Stimulated activated CD8-positive, alpha-beta memory T cell treated with anti-CD3 and anti-CD28 coated beads, Interleukin-15, amount 100 ng/mL, for 4 hours (primary cell): ENCODE measurements at places on chromosomes 4 and X.

GRCh38 chrX:15683193-15683592, 18.6 kb upstream of the CLTRN start:
- no peak for DNase-seq

DNA sequence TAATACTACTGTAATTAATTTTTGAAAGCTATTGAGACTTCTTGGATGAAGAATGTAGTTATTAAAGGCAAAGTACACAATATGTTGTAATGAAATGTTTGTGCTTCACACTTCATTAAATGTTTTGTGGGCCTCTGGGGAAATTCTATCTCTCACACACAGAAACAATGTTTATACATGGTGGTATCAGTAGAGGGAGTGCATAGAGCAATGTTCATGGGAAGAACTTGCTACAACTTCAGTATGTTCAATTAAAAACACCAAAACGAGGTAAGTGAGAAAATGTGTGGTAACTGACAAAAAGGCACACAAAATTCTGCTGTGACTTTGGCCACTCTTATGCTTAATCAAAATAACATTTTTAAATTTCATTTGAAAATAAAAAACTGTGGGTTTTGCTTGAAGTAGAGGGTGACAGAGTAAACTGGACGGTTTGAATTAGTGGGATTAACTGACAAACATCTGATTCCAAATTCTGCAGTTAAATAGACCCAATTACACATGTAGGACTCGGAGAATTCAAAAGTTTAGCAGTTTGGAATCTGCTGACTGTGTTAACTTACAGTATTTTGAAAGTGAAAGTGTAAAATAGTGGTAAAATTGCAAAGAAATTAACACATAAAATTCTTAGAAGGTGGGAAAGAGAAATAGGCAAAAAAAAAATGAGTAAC, 111.4 kb upstream of the TTC29 start:
- DNase-seq: no peak

- no peak for DNase-seq
Observed at GRCh38 chr4:88698519-88698918, 890 bp upstream of the NAP1L5 start.

DNA sequence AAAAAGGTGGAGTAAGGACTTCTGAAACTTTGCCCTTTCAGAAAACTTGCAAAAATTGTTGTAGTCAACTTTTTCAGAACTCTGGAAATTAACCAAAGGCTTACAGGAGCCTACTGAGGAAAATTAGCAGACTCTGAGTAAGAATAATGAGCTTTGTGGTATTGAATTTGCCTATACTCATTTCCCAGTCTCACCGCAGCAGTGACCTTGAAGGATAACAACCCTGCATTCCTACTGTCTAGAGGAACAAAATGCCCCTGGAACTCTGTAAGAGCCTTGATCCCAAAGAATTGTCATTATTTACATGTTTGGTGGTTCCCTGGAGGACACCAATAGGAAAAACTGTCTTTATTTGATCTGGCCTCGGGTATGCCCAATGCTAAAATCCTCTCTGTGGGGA, 57.9 kb downstream of the MND1 start:
- no peak for DNase-seq

GRCh38 chr4:108586778-108587177, 33.6 kb upstream of the RPL34 start:
- DNase-seq: no peak

DNA sequence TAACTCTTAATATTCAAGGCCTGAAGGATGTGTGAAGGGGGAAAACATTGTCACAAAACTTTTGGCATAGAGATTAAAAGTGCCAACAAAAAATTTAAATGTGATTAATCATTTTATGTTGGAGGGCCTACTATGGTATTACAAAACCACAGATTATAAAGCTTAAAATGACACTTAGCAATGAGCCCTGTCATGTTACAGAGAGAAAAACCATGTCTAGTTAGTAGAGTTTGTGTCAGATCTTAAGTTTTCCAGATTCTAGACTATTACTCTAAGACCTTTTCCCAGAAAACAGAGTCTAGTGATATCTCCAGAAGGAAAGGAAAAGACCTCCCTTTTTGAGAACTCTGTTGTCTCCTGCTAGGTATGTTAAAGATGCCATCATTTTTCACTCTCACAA, 239.1 kb upstream of the DKK2 start:
- DNase-seq: no peak

GRCh38 chrX:11059933-11060332, 51.2 kb upstream of the HCCS start:
- no peak for DNase-seq

DNA sequence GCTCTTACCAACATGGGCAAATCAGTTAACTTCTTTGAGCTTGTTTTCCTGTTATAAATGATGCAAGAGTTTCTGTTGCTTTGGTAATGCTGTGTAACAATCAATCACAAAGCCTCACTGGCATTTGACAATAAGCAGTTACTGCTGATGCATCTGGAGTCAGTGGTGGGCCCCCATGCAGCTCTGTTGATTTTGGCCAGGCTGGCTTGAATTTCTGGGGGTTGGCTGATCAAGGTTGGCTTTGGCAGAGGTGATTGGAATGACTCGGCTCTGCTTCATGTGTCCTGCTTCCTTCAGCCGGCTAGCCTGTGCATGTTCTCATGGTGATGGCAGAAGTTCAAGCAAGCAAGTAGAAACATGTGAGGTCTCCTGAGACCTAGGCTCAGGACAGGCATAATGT, 90.4 kb downstream of the PHEX start:
- no peak for DNase-seq

- no peak for DNase-seq
Observed at GRCh38 chr4:5852523-5853202, 40.2 kb downstream of the CRMP1 start.

GRCh38 chrX:100417681-100418080, 7.6 kb upstream of the PCDH19 start:
- DNase-seq: no peak

DNA sequence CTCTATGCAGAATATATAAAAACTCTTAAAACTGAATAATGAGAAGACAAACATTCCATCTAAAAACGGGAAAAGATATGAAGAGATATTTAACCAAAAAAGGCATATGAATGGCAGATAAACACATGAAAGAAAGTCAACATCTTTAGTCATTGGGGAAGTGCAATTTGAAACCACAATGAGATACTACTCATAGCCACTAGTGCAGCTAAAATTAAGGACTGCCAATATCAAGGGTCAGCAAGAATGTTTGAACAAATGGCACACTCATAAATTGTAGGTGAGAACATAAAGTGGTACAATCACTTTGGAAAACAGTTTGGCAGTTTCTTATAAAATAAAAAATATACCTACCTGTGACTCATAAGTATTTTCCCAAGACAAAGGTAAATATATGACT, 534.9 kb upstream of the DIPK2B start:
- DNase-seq: no peak

DNA sequence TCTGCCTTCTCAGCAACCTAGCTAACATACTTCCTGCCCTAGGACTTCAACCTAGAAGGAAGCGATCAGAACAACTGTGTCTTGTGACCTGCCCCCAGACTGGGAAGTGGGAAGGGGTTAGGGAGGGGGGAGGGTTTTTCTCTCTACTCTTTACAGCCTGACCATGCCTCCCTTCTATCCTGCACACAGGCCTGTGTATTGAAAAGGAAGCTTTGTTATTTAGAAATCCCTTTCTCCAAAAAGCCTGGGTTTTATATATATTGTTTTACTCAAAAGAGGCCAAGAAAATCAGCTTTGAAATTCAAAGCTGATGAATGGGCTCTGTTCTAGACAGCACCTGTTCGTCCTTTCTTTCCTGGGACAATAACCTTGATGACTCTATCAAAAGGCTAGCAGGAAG, 35.2 kb upstream of the SMS start:
- no peak for DNase-seq

DNA sequence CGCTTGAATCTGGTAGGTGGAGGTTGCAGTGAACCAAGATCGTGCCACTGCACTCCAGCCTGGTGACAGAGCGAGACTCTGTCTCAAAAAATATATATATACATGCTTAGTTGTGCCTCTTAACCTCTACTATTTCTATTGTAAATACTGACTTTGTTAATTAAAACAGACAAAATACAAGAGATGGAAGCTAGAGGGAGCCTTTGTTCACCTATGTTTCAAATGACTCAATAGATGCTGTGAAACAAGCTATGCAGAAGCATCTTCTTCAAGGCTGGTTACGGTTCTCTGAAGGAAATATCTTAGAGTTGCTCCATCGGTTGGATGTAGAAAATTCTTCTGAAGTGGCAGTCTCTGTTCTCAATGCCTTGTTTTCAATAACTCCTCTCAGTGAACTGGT, 6.2 kb downstream of the NCAPG start:
- DNase-seq: no peak

DNA sequence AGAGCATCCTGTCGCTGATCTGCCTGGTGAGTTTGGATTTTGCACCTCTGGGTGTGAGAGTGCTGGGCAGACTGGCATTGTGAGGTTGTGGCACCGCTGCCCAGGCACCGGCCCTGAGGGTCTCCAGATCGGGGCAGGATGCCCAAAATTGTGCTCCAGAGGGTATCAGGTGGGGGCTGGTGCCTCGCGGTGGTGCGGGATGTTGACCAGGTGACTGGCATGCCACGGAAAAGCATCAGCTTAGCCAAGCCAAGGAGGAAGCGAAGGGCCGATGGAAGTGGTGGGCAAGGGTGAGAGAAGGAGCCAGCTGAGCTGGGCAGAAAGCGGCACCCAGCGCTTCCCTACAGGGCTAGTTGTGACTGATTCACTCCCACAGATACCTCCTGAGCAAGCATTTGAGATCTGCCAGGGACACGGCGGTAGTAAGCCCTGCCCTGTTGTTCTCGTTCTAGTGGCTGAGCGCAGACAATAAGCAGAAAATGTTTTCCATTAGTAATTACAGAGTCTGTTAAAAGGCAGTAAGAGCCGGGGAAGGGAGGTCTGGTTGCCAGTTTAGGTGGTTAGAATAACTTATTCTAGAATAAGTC, 809 bp downstream of the ZFP92 start:
- no peak for DNase-seq

- no peak for DNase-seq
Observed at GRCh38 chr4:148061795-148062194, 329.9 kb downstream of the ARHGAP10 start.

GRCh38 chrX:8720136-8720535, 11.8 kb downstream of the ANOS1 start:
- no peak for DNase-seq

- no peak for DNase-seq
Observed at GRCh38 chr4:94256144-94256783, 48.6 kb downstream of the SMARCAD1 start.

GRCh38 chr4:42865572-42866189, 26.8 kb upstream of the GRXCR1 start:
- DNase-seq: peak; percentile 11

DNA sequence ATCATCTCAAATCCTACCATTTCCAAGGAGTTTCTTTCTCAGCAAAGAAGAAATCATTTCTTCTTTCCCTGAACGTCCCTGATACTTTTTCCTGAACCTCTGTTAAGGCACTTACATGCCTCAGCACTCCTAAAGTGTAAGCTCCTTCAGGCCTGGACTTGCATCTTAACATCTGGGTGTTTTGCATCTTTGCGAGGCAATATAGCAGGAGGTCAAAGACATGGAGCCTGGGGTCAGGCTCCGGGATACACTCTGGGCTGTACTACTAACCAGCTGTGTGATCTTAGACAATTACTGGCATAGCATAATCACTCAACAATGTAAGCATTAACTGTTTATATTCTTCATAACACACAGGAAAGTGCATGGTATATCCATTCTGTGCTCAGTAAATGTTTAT, 275.5 kb upstream of the BOD1L1 start:
- no peak for DNase-seq

DNA sequence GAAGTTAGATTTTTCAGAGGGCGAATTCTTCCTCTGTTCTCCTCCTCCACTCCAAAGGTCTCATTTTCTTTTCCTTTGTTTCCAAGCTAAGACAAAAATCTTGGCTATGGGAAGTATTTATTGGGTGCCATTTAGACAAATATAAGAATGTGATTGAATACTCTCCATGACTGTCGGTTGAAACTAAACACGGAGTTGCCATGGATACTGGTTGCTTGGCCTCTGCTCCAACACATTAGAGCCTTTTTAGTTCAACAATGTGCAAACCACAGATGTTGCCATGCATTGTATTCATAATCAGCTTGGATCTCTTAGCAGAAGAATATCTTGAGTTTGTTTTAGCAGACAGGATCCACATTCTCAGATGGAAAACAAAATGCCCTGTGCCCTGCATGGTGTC, 366.5 kb upstream of the LCORL start:
- no peak for DNase-seq
